ENCODE measurements at places on chromosomes 5 and 9. TPM values are rescaled to one million over a fixed set of nuclear protein-coding genes. Genes with fewer than 3 reads are reported as not detected.
A peak's percentile ranks its signal among the peaks of the same experiment; 100 is the strongest.

The ZNF883 gene
- total RNA-seq: not detected

GRCh38 chr5:30832519-30832918 is 361.0 kb upstream of the CDH6 start:
- no peak for DNase-seq

DNA sequence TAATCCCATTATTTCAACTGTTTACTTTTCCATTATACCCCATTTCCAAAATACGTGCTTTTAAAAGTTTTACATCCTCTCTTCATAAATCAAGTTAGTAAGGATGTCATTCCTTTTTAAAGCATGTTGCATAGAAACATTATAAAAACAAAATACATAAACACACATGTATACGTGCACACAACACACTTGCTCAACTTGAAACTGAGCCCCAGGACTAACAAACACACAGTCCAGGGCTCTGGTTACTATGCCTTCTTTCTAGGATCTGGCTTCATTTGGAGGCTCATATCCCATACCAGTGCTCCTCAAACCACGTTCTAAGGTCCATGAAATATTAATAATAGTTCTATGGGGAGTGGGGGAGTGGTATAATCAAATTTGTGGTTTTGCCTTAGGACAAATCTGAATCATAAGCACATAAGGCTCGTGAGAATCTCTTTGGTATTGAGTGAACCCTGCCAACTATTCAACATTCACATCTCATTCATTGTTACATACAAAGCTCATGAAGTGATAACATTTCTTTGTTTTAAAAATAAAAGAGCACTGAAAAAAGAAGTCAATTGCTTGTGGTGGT is 55.2 kb downstream of the NFIB start:
- no peak for DNase-seq

GRCh38 chr5:58548068-58548467 is 34.8 kb upstream of the RAB3C start:
- DNase-seq: no peak

GRCh38 chr9:35604578-35605350 is at the start of gene TESK1:
TSS of gene TESK1 (plus strand) at chr9:35605262. CDS start at chr9:35605620, 358 bp downstream.
- DNase-seq: peak; percentile 88

The LMNB1 gene
- 296 TPM for total RNA-seq
